Lung microvascular endothelial cell (primary cell): ENCODE measurements at places on chromosomes 11 and 22. TPM values are rescaled to one million over a fixed set of nuclear protein-coding genes. Genes with fewer than 3 reads are reported as not detected.
A peak's percentile ranks its signal among the peaks of the same experiment; 100 is the strongest.

The TREH gene
- total RNA-seq: not detected in 2 replicates

The ANGPTL5 gene
- total RNA-seq: not detected in 2 replicates

The FGF3 gene
- total RNA-seq: not detected in 2 replicates

DNA sequence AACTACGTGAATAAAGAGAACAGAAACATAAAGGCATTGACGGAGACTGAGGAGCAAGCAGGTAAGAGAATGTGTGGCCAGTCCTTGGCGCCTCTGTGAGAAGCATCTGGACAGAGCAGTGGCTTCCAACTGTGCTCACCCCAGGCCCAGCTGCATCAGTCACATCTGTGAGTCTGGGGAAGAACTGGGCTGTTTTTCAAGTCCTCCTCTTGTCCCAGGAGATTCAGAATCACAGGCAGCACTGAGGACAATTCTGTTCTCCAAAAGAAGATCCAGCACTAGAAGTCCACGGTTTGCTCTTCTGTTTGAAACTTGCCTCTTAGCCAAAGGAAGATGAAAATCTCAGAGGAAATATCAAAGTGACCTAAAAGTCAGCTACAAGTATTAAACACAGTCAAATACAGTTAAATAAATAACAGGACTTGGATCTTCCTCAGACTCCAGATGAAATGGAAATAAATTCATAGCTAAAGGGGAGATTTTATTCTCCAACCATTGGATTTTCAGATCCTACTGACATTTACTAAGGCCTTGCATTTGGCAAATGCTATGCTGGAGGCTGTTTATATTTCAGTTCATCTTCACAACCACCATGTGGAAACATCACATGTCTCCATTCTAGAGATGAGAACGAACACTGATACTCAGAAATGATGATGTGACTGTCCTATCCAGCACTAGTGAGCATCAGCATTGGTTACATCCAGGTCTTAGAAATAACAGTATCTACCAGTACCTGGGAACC, 14.1 kb downstream of the FAM181B start:
- no peak for DNase-seq

The NELL1 gene
- total RNA-seq: not detected in 2 replicates

- DNase-seq: no peak
Observed at GRCh38 chr11:88169881-88170280, 5.4 kb downstream of the RAB38 start.

GRCh38 chr11:98835335-98835734, 185.4 kb upstream of the CNTN5 start:
- DNase-seq: no peak

The MFRP gene
- total RNA-seq: under 0.01 TPM in 1 of 2 replicates, not detected in the other

GRCh38 chr11:125079878-125080530, 16.9 kb downstream of the SLC37A2 start:
- DNase-seq: no peak

The BRSK2 gene
- total RNA-seq: 0.22 and 0.40 TPM in 2 replicates

DNA sequence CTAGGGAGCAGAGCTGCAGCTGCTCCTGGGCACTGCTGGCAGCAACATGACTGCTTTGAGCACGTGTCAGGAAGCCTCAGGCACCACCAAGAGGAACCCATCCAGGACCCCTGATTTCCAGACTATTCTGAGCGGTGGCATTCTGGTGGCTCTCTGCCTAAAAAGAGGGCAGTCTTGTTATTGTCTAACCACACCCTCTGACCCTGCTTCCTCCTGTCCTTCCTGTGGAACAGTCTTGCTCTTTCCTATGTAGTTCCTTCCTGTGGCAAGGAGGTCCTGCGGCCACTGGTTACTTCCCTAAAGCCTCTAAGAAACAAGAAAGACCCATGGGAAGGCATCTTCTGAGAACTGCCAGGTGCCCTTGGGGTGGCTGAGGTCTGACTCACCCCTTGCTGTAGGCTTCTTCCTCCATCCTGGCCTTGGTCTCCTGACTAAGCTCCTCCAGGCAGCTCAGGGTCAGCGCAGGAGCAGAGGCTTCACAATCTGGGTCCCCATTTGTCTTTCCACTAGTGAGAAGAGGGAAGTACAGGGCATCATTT, 13.1 kb upstream of the LYVE1 start:
- DNase-seq: peak; percentile 88

GRCh38 chr11:100686476-100687053, 523 bp upstream of the ARHGAP42 start:
- no peak for DNase-seq

DNA sequence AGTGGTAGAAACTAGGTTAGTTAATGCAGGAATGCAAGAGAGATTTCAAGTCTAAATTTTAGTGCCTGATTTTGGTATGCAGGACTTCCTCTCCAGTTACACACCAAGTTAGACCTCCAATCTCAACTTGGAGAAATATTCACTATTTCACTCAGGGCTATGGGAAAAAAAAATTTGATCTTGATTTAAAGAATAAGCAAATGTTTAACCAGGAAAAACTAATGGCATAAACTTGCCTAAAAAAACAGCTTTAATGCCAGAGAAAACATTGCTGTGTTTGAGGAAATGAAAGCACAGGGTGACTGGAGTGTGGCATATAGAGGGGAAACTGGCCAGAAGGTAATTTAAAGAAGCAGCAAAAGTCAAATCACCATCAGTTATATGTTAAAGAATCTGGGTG, 575.4 kb upstream of the LRRC4C start:
- DNase-seq: no peak

The PLAAT4 gene
- total RNA-seq: 1.6 and 2.8 TPM in 2 replicates

DNA sequence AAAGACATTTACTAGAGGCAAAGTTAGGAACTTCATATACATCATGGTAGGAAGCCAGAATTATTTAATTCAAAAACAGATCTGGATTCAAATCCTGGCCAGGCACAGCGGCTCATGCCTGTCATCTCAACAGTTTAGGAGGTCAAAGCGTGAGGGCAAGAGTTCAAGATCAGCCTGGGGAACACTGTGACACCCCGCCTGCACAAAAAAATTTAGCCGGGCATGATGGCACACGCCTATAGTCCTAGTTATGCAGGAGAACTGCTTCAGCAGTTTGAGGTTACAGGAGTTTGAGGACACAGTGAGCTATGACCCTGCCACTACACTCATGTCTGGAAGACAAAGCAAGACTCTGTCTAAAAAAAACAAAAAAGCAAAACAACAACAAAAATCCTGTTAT, 8.9 kb downstream of the MRTFA start:
- no peak for DNase-seq

GRCh38 chr11:70175236-70175698, 27.8 kb upstream of the FADD start:
- peak; percentile 49 for DNase-seq

The EP300 gene
- 20.9 and 33.7 TPM in 2 replicates for total RNA-seq

The AAMDC gene
- total RNA-seq: 48.4 and 49.8 TPM in 2 replicates

DNA sequence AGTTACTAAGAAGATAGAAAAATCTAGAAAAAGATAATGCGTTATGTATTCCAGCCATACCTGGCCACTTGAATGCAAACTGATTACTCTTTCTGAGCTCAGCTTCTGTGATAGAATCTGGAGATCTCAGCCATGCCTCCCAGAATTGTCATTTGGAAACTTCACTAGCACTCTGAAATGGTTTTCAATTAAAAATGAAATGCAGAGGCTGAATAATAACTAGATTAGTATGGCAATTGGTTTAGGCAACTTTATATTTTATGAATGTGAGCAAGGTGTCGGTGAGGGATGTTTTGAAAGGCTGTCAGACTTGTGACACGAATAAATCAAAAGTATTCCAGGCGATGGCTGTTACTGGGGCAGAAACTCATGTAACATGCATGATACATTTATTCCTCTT, 128.8 kb upstream of the SORL1-AS1 start:
- no peak for DNase-seq

- no peak for DNase-seq
Observed at GRCh38 chr11:71474771-71475483, 21.9 kb downstream of the NADSYN1 start.

The STARD10 gene
- 47.5 and 90.5 TPM in 2 replicates for total RNA-seq

The KCNK4 gene
- total RNA-seq: not detected in 2 replicates

DNA sequence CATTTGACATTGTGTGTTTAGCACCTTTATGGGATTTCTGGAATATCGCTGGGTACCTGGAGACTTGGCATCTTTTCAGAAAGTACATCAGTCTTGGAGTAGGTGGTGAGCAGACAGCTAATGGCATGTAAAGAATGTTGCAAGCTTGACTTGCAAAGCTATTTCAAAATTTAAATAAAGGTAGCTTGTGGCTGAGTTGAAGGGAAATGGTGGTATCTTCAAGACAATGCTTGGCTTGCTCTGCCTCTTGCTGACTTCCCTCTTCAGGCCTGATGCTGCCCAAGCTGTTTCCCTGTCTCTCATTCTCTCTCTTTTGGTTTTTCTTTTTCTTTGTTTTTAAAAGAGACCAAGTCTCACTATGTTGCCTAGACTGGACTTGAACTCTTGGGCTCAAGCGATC, 13.2 kb downstream of the ZNRF3 start:
- no peak for DNase-seq

- no peak for DNase-seq
Observed at GRCh38 chr11:66607126-66607834, 9.2 kb upstream of the RBM14 start.

- DNase-seq: peak; percentile 27
Observed at GRCh38 chr22:17950651-17951214, 73.6 kb downstream of the MICAL3 start.

DNA sequence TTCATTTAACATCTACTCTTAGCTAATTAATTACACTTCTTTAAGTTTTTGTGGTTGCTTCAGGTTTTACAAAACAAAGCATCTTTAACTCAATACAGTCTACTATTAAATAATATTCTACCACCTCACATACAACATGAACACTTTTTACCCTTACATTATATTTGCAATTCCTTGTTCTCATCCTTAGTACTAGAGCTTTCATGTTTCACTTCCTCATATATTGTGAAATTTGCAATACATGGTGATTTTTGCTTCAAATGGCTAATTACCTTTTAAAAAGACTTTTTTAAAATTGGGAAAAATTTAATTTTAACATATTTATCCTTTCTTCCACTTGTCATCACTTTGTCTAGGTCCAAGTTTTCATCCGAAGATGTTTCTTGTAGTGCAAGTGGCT, 37.5 kb downstream of the RSF1 start:
- no peak for DNase-seq

- no peak for DNase-seq
Observed at GRCh38 chr22:40001800-40002577, 7.2 kb downstream of the FAM83F start.

The SLC22A25 gene
- total RNA-seq: not detected in 2 replicates

- DNase-seq: no peak
Observed at GRCh38 chr11:19844012-19844411, 131.4 kb downstream of the NAV2 start.

GRCh38 chr11:1827095-1827813, 7.5 kb upstream of the SYT8 start:
- no peak for DNase-seq

The NLRP14 gene
- total RNA-seq: under 0.01 TPM in 1 of 2 replicates, not detected in the other

The MYRF gene
- 0.20 and 0.22 TPM in 2 replicates for total RNA-seq

- no peak for DNase-seq
Observed at GRCh38 chr11:102559839-102560238, 29.3 kb upstream of the MMP7 start.

The BRD1 gene
- total RNA-seq: 15.3 and 23.6 TPM in 2 replicates

DNA sequence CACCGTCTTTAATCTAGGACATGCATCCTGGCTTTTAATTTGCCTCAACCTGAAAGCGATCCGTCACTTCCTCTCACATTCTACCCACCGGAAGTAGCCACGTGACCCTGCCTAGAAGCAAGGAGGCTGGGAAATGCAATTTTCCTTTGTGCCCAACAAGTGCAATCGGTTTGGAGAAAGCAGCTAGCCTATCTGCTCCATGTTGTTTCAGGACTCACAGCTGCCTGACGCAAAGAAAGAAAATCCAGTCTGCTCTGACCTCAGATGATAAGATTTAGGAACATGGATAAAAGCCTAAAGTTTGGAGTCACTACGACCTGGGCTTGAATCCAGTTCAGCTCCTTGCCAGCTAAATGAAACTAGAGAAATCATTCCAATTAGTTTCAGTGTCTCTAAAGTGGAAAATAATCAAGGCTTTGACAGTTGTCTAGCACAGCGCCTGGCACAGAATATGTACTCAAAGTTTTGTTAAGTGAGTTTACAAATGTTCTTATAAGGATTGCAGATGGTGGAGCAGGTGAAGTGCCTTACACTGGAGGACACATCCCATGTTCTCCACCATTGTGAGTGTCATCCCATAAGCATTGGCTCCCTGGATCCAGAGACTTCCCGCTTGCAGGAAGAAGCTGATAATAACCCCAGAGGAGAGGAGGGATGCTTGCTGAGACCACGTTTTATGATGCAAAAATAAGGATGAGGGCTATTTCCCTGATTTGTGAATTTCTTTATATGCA, 553.7 kb downstream of the MN1 start:
- DNase-seq: peak; percentile 16

The ADAMTS8 gene
- not detected in 2 replicates for total RNA-seq

- DNase-seq: no peak
Observed at GRCh38 chr11:45267652-45268299, 18.4 kb downstream of the SYT13 start.

GRCh38 chr11:36996795-36997194, 398.8 kb upstream of the RAG2 start:
- DNase-seq: no peak

The GRAP2 gene
- under 0.01 TPM in 1 of 2 replicates, not detected in the other for total RNA-seq

GRCh38 chr11:123452794-123453193, 22.7 kb downstream of the GRAMD1B start:
- no peak for DNase-seq

DNA sequence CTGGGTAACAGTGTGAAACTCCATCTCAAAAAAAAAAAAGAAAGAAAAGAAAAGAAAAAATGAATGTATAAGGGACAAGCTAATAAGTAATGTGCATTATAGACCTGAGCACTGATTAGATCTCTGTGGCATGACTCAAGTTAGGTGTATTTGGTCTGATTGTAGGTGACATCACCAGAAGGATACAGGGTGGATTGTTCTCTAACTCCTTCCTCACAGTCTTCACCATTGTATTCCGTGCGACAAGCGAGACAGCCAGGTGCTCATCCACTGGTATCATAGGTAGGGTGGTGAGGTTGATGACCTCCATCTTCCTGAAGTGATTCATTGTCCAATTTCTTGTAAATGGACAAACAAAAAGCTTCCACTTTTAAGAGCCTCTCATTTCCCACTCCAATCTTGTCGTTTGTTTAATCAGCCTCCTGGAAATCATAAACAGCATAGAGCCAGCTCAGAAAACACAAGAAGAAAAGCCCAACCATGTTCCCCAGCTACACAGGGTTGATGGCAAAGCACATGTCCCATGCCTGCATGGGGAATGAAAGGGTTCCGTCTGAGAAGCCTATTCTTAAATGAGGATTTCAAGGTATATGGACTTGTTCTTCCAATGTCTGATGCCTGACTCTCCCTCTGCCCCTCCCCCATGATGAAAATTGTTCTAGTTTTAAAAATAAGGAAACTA, 6.2 kb downstream of the FAM227A start:
- DNase-seq: no peak
